Activated gamma-delta T cell treated with anti-CD3 and anti-CD28 coated beads, Interleukin-2, amount 50 U/mL, for 16 hours (primary cell): ENCODE measurements at places on chromosomes 11 and 22.

DNA sequence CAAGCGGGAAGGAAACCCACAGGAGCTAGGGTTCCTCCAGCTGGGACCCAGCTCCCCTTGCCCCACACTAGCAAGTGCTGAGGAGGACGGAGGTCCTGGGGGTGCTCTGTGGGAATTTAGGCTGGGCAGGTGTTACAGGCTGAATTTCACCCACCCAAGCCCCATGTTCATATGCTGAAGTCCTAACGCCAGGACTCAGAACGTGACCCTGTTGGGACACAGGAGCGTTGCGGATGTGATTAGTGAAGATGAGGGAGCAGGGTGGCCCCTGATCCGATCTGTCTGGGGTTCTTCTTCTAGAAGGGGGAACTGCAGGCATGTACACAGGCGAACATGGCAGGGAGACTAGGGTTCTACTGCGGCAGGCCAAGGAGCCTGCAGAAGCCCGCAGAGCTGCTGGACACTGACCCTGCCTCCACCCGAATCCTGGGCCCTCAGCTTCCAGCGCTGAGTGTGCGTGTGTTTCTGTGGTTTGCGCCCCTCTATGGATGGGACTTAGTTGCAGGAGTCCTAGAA is 103.4 kb upstream of the FGF3 start:
- no peak for DNase-seq

DNA sequence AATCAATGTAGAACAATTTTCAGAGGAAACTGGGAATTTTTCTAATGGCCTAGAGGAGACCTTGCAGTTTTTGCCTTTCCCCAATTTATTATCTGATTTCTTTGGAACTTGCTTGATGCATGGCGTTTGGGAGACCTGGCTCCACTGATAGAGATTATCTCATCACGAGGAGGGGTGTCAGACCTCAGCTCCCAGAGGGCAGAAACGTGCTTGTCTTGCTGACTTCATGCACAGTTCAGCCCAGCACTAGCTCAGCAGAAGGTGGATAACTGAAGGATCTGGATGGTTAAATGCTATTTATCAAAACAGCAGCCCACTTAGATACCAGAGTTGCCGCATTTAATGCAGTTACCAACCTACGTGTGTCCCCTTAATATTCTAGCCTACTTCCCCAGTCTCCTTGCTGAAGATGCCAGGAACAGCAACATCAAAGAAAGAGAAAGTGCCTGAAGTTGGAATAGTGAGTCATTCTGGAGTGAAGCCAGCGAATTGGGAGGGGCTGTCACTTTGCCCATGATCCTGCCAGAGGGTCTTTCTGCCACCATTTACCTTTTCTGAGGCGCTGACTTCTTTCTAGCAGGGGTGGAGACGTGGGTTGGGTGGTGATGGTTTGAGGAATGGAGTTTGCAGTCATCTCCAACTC is 133.5 kb upstream of the CADM1 start:
- DNase-seq, result no peak

GRCh38 chr11:134047586-134047999 is 21.3 kb upstream of the JAM3 start:
- no peak for DNase-seq

GRCh38 chr11:114291381-114291780 is 4.8 kb upstream of the NNMT start:
- DNase-seq, result no peak

DNA sequence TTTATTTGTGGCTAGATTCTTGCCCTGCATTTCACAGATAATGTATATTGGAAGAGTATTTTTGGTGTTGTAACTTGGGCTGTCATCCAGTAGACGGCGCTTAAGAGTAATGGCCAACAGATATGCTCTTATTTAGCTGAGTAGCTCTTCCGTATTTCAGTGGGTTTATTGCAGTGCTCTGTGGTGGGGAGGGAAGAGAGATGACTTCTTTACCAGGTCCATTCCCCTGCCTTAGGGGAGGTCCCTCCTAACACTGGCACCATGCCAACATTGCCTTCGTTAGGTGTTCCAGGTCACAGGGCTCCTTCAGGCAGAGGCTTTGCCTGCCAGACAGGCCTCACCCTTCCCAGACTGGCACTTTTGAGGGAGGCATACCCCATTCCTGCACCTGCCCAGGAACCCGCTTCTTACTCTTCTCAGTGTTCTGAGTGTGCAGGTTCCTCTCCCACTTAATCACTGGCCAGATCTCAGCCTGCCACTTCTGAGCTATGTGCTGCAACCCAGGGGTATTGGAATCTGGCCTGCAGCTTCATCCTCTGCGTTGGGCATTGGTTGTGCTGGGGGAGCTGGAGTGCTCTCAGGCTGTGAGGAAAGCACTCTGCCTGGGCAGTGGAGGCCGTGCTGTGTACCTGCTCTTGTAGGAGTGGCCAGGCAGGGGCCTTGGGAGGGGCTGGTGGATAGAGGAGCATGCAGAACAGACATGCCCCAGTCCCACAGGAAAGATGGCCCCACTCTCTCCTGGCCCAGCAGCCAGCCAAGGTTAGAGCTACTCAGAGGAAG is 29.4 kb upstream of the SLN start:
- no peak for DNase-seq

DNA sequence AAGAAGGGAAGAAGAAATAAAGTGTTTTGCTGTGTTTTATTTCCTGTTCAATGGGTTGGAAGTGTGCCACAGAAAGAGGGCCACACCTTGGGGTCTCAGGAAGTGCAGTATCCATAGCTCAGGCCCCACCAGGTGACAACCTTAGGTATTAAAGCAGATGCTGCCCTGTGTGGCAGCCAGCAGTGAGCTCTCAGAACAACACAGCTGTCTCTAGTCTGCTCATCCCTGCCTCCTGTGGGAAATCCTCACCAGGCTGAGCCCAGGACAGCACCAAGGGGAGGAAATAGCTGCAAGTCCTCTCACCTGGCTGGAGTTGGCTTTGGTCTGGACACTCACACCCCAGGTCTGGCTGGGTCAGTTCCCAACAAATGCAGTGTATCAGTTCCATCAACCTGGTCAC is 25.1 kb downstream of the ARL14EP start:
- DNase-seq, result no peak

GRCh38 chr11:34682825-34683224 is 61.9 kb downstream of the EHF start:
- no peak for DNase-seq

GRCh38 chr11:27215471-27216269 is 147.3 kb downstream of the CCDC34 start:
- DNase-seq, result no peak

- DNase-seq, result no peak
Measured at GRCh38 chr22:24117942-24118341, 63.3 kb upstream of the SUSD2 start.

GRCh38 chr11:30546334-30546733 is 39.8 kb downstream of the MPPED2 start:
- DNase-seq, result no peak

GRCh38 chr22:31630331-31631329 is 31.4 kb downstream of the PISD start:
- peak; percentile 80 for DNase-seq

- DNase-seq, result no peak
Measured at GRCh38 chr11:87290304-87290922, 252.7 kb downstream of the TMEM135 start.

DNA sequence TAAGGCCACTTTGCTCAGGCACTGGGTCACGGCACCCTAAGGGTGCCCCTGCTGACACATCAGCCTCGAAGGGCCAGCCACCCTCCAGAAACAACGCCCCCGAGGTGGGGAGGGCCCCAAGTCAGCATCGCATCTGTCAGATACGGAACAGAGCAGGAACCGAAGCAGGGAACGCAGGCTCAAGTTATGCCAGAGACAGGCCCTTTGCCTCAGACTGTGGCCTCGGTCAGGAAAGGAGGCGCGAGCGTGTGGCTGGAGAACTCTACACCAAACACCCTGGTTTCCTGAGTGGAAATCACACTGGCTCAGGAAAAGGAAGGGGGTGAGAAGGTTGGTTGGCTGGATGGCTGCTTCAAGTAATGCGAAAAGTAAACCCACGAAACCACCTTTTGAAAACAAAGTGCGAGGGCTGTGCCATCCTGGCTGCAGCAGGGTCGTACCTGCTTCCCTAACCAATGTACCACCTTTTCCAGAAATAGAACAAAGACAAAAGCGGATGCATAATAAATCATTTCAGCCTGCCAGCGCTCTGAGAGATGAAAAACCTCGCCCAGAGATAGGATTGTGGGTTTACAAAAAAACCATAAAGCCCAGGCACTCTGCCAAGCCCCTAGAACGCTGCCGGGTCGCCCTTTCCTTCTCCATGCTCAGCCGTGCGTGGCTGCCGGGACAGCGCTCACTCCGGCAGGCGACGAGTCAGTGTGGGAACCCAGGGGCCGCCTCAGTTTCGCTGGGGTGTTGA is 38.6 kb downstream of the TRMU start:
- DNase-seq, result peak; percentile 35

- no peak for DNase-seq
Measured at GRCh38 chr22:47605441-47605840, 843.0 kb downstream of the TBC1D22A start.

- DNase-seq, result no peak
Measured at GRCh38 chr11:1559111-1559951, 12.7 kb downstream of the DUSP8 start.

DNA sequence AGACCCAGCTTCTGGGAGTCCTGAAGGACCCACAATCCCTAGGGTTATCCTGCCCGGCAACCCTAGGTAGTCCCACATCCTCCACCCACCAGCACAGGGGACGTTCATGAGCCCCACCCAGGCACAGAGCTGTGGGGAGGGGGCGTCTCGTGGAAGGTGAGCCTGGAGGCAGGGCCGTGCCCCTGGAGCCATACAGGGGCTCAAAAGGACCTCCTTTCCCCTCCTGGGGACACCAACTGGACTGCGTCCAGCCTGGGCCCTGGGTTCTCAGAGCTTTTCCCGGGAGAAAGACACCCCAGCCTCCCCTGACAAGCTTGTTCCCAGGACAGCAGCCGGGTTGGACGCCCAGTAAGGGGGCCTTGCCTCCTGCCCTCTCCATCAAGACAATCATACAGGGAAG is 78.4 kb downstream of the BRD1 start:
- DNase-seq, result no peak

GRCh38 chr11:30489076-30489475 is 97.1 kb downstream of the MPPED2 start:
- no peak for DNase-seq

- no peak for DNase-seq
Measured at GRCh38 chr22:49833340-49834007, 5.8 kb upstream of the BRD1 start.

- DNase-seq, result no peak
Measured at GRCh38 chr11:75402002-75402773, 2.9 kb downstream of the RPS3 start.

DNA sequence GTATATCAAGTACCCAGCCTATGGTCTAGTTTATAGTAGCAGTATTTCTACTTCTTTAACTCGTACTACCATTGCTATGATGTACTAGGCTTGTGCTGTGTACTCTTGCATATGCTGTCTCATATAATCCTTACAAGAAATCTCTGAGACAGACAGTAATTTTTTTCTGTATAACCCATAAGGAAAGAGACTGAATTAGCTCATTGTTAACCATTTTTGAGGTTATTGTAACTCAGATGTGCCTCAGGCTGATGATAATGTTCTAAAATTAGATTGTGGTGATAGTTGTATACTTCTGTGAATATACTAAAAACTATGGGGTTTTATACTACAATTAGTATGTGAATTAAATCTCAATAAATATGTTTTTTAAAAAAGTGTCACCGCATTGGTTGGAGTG is 112.2 kb upstream of the RRM1 start:
- DNase-seq, result no peak

- DNase-seq, result no peak
Measured at GRCh38 chr11:122097419-122098001, 18.5 kb downstream of the BLID start.
